ENCODE measurements at places on chromosomes 16 and 17.

DNA sequence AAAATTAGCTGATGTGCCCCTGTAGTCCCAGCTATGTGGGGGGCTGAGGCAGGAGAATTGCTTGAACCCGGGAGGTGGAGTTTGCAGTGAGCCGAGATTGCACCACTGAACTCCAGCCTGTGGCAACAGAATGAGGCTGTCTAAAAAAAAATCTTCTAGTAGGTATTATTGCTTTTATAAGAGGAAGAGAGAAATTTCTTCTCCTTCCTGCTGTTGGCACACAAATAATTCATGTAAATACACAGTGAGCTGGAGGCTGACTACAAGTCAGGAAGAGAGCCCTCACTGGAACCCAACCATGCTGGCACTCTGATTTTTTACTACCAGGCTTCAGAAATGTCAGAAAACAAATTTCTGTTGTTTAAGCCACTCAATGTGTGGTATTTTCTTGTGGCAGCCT lies 6.7 kb downstream of the PRDM7 start:
- no peak for DNase-seq

DNA sequence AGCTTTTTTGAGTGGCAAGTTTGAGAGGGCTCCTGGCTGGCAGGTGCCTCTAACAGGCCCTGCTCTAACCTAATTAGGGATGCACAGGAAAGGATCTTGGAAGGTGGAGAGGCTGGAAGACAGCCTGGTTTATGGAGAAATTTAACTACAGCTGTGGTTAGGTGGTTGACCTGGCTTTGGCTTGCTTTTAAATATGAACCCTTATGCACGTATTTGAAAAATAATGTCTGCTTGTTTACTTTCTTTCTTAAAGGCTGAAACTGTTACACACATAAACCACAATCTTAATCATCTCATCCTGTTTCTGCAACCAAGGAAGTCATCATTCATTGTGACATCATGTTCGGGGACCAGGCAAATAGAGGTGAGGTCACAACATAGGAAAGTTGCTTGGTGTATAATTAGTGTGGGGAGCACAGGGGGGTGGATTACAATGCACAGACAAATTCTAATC lies 23.1 kb upstream of the DHRS13 start:
- no peak for DNase-seq

DNA sequence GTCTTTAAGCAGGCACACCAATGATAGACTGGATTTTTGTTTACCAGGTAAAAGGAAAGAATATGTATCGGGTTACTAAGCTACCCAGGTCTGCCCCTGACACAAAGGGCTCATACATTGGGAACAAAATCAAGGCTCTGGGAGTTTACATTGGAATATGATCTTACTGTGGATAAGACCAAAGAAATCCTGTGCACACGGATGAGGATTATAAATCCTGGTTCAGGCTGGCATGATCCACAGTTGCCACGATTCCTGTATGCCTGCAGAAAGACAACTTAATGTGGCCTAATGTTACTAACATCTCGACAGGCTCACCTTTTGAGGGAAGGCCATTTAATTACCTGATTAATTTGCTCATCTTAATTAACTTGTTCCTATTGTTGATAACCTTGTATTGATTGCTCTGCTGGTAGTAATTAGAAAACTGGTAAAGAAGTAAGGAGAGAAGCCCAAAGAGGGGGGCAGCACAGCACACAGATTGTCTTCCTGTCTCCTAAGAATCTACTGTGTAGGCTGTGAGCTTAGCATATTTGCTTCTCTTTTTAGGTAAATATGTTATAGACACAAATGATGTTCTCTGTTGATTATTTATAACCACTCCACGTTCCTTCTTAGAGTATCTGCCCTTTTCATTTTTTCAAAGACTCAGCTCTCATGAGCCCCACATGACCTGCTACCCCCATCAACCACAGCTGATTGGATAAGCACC lies 51.0 kb upstream of the TOX3 start:
- DNase-seq = no peak

DNA sequence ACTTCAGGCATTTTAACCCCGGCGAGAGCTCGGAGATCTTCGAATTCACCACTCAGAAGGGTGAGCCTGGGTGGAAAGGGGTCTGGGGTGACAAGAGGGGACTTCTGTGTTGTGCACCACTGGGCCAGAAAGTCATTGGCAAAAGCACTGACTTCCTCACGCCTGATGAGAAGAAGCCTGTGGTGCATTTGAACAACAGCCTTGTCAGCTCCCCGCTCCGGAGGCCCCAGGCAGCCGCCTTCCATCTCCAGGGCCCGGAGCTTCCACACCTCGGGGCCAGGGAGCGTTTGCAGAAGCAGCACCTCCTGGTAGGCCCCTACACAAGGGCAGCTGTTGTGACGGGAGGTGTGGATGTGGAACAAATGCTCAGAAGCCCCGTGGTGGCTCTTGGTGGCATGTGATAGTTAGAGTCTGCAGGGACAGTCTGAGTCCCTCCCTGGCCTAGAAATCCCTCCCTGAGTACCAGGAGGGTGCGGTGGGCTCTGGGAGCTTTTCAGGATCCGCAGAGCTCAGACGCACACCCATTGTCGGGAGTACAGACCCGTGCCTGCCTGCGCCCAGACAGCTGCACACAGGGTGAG lies 9.7 kb downstream of the CACNG1 start:
- no peak for DNase-seq

DNA sequence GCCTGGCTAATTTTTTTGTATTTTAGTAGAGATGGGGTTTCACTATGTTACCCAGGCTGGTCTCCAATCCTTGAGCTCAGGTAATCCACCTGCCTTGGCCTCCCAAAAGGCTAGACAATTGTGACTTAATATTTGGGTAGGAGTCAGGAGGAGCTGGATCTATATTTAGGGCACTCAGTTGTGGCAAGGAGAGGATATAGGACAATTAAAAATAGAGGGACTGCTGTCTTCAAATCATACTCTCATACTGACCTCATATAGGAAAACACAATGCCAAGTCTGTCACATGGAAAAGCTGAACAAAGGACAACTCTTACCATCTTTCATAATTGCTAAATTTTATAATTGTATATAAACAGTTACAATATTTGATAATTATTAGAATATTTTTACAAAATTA lies 17.1 kb downstream of the IRX3 start:
- DNase-seq = no peak

DNA sequence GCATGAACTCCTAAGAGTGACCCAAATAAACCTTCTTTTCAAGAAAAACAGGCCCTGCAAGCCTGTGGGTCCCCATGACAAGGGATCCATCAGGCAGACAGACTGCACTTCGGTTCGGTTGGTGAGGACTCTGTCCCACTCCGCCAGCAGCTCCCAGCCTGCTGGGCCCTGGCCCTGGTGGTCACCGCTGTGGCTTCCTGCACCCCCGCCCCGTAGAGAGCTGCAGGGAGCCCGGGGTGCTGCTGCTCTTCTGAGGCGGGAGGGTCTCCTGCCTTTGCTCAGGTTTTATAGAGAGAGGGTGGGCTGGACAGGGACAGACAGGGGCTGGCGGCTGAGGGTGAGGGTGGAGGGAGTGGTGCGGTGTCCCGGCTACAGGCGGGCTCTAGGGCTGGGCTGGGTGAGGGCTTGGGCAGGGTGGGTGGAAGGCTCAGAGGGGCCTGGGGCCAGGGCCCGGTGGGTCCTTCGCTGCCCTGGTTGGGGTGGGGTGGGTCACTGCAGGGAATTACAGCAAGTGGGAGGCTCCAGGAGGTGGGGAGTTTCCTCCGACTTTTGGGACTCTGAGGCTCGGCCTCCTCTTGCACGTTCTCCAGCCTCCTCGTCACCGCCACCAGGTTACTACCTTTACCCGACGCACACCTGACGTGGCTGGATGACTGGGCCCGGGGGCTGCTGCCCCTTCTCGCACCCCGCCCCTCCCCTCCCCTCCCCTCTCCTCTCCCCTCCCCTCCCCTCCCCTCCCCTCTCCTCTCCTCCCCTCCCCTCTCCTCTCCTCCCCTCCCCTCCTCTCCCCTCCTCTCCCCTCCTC lies 90.2 kb upstream of the CBX4 start:
- DNase-seq = no peak

- DNase-seq = no peak
Measured at GRCh38 chr17:77126519-77126918, 14.2 kb upstream of the SEC14L1 start.

- no peak for DNase-seq
Measured at GRCh38 chr17:55341432-55341831, 76.7 kb downstream of the HLF start.

GRCh38 chr17:77399319-77399957 lies 258.7 kb downstream of the SEC14L1 start:
- DNase-seq = no peak

Data from chondrocyte (in vitro differentiated cells).